ENCODE measurements at places on chromosomes 13 and 19.

DNA sequence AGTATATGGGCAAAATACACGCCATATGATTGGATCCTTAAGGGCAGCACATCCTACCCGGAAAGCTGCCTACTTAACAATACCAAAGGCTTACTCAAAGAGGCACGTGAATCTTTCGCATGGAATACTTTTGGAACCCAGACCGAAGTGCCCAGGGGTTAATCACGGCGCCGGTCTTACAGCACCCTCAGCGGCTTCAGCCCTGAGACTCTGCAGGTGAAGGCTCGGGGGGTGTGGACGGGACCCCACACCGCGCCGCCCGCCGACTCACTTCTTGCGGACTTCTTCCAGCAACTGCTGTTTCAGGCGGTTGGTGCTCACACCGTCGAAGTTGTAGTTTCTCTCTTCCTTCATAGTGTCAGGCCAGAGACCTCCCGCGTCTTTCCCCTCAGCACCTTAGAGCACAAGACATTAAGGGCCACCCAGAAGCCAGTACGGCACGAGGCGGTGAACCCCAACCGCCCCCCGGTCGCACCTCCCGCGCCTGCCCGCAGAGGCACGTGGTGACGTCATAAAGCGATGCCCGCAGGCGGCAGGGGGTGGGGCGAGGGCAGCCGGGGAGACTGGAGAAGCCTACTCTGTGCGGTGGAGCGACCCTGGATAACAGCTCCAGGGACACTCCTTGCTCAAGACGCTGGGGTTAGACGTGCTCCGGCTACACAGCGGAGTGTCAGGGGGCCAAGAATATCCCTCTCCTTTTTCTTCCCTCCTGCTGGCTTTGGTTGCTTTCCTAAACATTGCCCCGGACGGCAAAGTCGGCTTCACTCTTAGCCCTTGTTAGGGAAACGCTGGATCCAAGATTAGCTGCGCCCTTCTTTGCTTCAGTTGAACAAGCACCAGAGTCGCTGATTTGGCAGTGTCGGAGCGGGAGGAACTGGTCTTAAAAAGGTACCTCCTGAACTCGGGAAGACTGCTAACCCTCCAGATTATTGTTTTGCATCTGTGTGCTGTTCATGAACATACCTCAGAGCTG, at the start of gene CCDC169:
Gene CCDC169 (minus strand): TSS at position 449 of the 973 bp plus-strand sequence. CDS start 95 bp downstream, at position 354.
- DNase-seq: no peak

DNA sequence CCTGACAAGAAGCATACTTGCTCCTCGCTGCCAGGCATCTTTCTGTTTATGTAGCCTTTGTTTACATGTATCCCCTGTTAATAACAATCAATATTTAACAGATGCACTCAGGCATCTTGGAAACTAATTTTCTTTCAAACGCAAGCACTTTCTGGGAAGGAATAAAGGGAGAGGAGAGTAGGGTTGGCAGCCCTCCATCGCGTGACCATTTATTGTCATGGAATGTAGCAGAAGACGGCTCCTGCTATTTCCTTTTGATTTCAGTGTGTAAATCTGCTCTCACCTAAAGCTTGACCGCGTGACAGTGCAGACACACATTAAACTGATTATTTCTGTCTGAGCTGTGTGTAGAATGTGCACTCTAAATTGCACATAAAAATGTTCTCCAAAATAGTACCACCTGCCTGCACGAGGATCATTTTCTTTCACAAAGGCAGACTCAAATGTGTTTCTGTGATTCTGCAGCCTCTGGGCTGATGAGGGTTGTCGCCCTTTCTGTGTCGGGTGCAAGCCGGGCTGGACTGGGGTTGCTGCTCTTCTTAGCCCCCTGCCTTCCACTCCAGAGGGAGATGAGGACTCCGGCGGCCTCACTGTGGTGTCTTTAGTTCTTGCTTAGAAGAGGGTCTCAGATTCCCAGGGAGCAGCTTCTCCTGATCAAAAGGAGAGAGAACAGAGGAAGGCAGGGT, 223.5 kb upstream of the MAB21L1 start:
- DNase-seq: no peak

DNA sequence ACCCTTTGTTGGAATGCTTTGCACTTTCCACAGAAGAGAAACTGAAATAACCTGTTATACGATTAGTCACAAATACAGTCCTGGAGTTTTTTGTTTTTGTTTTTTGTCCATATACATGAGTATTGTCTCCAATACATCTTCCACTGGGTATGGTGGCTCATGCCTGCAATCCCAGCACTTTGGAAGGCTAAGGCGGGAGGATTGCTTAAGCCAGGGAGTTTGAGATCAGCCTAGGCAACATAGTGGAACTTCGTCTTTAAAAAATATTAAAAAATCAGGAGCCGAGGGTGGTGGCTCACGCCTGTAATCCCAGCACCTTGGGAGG, 25.0 kb downstream of the AP2S1 start:
- no peak for DNase-seq

GRCh38 chr19:45878043-45878794, 7.7 kb downstream of the IRF2BP1 start:
- DNase-seq: no peak

GRCh38 chr19:48608798-48609263, 2.3 kb downstream of the SPACA4 start:
- DNase-seq: no peak

- DNase-seq: no peak
These were observed 3.0 kb downstream of the BEST2 start for GRCh38 chr19:12754465-12755196.

GRCh38 chr13:98512774-98513665, 63.9 kb downstream of the STK24 start:
- no peak for DNase-seq

DNA sequence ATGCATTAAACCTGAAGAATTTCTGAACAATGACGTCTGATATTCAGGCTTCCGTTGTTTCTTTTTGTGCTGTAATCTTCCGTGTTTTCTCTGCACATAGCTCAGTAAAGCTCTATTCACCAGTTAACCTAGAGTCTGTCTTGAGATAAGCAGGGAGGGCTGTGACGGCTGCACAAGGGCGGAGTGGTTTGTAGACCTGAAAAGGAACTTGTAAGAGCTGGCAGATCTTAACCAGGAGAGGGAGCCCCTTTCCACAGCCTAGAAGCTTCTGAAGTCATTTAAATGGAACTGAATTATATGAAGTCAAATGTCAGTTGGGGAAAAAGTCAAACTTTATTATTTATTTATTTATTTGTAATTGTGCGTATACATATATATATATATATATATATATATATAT, 27.5 kb downstream of the DPRX start:
- no peak for DNase-seq

DNA sequence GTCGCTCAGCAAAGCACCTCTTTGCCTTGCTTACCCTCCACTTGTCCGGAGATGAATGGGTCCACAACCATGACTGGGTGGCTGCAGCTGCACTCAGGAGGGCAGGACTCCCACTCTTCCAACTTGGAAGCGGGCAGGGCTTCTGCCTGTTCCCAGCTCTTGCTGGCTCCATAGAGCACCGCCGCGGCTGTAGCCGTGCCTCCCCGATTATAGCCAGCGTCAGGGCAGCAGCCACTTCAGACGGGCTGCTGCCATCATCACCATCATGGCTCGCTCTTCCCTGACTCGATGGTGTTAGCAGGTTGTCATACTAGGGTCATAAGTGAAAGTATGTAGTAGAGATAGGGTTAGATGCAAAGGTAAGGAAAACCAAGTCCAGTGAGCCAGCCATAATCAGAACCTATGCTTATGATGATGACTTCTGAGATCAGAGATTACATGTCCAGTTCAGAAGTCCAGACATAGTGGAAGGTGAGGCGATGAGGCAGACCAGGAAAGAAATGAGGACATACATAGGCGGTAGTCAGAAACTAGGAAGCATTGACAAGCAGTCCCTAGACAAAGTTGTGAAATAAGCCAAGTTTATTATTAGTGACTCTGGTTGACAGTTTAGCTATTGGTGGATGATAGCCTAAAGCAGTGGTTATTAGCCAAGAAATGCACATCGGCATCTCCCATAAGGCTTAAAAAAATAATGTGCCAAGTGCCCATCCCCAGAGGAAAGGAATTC, 4.4 kb upstream of the INTS6 start:
- no peak for DNase-seq

- peak; percentile 13 for DNase-seq
These were observed 11.9 kb upstream of the SULT2B1 start for GRCh38 chr19:48540110-48540509.

DNA sequence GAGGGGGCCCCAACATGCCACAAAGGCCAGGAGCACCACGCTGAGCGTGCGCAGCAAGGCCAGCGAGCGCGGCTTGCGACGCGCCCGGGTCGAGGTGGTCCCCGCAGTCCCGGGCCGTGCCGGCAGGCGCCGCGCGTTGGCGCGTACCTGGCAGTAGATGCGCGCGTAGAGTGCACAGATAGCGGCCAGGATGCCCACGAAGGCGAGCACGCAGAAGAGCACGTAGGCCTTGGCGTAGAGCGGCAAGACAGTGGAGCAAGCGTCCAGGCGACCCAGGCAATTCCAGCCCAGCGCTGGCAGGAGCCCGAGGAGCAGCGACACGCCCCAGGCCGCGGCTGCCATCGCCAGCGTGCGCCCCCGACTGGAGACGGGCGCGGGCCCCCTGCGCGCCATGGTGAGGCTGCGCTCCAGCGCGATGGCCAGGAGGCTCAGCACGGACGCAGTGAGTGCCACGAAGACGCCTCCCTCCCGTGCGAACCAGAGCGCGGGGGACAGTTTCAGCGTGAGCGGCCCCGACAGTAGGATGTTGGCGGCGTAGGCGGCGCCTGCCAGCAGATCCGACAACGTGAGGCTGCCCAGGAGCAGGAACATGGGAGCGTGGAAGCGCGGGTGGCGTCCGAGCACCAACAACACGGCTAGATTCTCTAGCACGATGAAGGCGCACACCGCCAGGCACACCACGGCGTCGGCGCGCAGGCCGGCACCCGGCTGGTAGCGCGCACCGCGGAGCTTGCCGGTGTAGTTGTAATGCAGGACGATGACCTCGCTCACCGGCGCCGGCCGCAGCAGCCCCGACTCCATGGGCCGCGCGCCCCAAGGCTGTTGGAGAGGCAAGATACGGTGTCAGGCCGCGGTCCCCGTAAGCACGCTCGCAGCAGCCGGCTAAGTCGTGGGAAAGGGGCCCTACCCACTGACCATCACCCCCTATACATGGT, 2.8 kb downstream of the S1PR5 start:
- no peak for DNase-seq

- DNase-seq: no peak
These were observed 211.5 kb downstream of the LMO7 start for GRCh38 chr13:75847588-75847987.

- no peak for DNase-seq
These were observed 73.4 kb downstream of the ZDHHC20 start for GRCh38 chr13:21385710-21386109.

- no peak for DNase-seq
These were observed 1.3 kb downstream of the LRG1 start for GRCh38 chr19:4538601-4538954.

- no peak for DNase-seq
These were observed 103.7 kb upstream of the VSTM2B start for GRCh38 chr19:29422047-29422446.

DNA sequence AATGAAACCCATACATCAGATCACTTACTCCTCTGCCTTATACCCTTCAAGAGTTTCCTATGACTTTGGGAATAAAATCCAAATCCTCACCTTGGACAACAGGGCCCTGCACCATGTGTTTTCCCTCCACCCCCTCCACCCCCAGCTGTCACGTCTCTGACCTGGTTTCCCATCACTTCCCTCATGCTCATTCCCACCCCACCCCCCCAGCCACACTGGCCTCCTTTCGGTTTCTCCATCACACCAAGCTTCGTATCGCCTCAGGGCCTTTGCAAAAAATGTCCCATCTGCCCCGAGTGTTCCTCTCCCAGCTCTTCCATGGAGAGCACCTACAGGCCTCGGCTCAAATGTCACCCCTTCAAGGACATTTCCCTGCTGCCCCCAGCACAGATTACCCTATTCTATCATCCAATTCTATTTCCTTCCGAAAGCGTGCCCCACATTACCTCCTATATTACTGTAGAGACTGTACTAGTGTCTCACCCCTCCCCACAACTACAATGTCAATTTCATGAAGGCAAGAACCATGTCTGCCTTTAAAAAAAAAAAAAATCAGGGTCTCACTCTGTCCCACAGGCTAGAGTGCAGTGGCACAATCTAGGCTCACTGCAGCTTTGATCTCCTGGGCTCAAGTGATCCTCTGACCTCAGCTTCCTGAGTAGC, 16.8 kb upstream of the FFAR2 start:
- DNase-seq: no peak

DNA sequence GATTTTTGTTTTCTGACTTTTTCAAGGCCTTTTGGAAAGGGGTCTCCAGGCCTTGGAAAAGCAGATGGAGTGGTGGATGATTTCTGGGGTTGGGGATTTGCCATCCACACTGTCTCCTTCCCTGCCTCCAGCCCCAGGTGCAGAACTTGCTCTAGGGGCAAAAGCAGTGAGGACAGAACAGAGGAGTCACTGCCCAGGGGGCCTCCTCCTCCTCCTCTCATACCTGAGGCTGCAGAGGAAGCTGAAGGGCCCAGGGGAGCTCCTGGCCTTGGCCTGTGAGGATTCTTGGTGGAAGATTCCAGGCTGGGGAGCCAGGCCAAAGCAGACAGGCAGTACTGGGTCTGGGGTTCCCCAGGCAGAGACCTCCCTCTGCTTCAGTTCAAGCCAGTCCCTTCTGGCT, 52.3 kb upstream of the URI1 start:
- no peak for DNase-seq

DNA sequence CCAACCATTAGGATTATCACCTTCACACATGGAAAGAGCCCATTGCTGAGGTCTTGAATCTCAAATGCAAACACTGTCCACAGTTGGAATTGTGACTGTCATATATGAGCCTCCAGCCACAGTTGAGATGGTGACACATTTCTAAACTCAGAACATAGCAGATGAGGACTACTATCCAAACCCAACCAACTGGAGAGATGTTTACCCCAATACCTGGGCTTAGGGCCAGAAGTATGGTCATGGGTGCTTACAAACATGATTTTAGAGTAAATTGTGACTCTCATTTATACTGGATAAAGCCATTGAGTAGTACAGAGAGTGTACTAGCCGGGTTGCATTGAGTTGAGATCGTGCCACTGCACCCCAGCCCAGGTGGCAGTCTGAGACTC, 14.0 kb upstream of the ZNF681 start:
- DNase-seq: no peak

- DNase-seq: no peak
These were observed 218.5 kb upstream of the TSHZ3 start for GRCh38 chr19:31567776-31568175.
